ENCODE measurements at places on chromosomes 7 and 10. TPM values are rescaled to one million over a fixed set of nuclear protein-coding genes. Genes with fewer than 3 reads are reported as not detected.

DNA sequence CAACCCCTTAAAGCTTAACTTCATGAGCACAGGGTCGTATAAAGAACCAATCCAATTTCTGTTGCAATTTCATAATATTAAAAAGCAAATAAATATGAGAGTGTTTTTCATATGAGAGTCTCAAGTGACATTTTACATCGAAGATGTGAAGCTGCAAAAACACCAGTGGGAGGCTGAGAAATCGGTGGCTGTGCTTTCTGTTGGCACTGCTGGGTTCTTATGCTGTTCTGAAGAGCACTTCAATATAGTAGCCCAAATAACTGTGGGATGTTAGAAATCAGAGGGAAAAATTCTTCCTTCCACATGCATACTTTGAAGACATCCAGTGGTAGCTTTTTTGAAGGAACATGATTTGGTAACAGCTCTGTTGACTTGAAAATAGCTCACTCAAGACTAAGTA lies 245.8 kb downstream of the ARHGAP21 start:
- DNase-seq, result no peak

Gene KEL
- 1.6 TPM for total RNA-seq

DNA sequence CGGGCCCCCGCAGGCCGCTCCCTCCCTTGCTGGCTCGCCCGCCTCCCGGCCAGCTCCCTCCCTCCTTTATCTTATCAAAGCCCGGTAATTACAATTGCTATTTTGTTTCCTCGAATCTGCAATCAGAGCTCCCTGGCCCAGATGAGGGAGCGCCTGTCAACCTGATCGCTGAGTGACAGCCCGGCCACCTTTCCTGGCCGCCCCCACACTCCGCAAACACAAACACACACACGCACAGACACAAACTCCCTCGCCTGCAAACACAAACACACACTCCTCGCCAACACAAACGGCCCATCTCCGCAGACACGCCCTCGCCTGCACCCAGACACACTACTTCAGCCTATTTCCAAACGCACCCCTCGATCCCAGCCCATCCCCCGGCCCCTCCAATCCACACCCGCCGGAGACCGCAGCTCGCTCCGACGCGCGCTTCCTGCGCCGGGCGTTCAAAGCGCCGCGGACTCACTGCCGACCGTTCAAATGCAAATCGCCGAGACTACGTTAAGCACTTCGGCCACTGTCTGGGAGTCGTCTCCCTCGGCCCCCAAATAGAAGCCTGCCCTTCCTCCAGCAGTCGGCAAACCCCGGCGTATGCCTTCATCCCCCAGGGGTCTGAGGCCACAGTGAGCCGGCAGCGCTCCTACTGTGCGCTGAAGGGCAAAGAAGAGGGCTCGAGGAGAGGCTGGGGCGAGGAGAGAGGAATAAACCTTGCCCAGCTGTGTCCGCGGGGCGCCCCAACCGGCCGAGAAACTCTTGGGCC lies 3.0 kb upstream of the FGF8 start:
- peak; percentile 39 for DNase-seq

Gene GPR26
- total RNA-seq, result 0.10 TPM

DNA sequence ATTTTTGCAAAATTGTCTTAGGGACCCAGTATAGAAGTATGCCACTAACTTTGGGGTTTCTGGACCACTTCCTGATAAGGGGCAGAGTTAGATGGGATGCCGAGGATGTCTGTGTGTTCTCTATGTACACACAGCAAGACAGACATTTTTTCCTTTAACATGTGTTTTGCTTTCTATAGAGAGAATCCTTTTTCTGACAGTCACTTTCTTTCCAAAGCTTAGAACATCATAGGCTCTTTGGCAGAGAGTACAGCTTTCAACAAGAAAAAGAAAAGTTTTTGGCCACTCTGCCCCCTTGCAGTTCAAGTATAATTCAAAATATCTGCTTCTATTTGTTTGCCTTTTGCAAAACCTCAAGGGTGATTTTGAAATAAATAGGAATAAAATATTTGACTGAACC lies 44.1 kb downstream of the PAPSS2 start:
- DNase-seq, result peak; percentile 42

Gene AQP1
- 107 TPM for total RNA-seq

DNA sequence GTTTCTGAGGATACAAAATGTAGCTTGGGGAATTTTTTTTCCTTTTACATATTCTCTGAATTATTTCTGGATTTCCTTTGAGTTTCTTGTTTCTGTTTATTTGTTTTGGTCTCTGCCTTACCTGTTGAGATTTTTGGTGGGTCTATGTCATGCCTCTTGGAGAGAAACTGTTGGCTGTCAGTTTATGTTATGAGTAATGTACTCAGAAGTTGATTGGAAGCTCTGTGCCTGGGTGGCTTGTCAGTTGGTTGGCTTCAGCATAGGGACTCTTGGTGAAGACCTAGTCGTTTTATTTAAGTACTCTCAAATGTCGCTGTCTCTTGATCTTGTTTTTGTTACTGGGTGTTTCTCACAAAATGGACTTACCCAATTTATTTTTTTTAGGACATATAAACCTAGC lies 132.4 kb downstream of the CDK14 start:
- no peak for DNase-seq

Measured in tongue (tissue), 3 donors.